ENCODE measurements at places on chromosomes 5 and 9.

DNA sequence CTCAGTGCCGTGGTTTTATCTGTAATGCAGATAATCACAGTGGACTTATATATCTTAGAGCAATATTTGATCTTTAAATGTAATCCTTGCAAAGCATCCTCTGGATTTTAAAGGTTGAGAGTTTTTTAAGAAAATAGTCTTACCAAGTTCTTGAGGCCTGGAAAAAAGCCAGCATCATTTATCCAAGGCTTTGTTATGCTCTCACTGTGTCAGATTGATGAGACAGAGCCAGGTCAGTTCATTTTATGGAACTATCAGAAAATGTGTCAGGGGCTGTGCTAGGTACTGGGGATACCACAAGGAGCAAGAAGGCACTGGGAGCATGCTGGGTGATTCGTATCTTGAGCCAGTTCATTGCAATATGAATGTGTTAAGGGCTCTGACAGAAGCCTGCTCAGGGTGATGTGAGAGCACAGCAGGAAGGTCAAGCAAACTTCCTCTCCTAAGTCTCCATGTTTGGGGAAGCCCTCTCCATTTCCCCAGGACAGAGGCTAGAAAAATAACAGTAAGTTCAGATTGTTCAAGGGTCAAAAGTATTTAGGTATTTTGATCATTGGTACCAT is 19.7 kb downstream of the C7 start:
- no peak for DNase-seq

- DNase-seq = no peak
These were observed 151.8 kb downstream of the HSPA4 start for GRCh38 chr5:133203317-133204305.

GRCh38 chr5:148823871-148824270 is 2.5 kb upstream of the ADRB2 start:
- DNase-seq = no peak

DNA sequence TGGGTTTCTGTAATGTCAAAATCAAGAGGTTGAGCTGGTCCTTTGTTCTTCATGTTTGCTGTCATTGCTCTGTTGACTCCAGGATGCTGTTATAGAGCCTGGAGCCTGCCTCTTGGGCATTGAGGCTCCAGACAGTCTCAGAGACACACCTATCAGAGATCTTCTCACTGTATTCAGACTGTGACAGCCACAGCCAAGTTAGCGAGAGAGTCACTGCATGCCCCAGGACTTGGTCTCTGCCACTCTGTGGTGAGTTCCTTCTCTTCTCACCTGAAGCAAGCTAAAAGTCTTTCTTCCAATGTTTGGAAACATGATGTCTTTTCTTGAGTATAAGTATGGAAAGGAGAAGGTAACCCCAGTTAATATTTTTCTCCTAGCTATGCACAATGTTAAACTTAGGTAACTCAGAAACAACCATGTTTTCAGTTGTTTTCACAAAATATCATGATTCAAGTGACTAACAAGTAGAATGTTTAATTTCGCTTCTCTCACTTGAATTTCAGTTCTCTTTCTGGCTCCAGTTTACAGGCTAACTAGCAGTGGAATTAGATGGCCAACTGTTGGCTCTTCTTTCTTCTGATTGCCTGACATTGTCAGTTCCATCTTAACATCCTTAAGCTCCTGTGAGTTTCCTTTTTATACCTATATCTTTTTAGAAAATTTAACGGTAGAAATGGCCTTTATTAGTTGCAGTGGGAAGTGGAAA is 20.6 kb upstream of the ZFYVE16 start:
- no peak for DNase-seq

- DNase-seq = no peak
These were observed 198.4 kb upstream of the SNX2 start for GRCh38 chr5:122576256-122577016.

DNA sequence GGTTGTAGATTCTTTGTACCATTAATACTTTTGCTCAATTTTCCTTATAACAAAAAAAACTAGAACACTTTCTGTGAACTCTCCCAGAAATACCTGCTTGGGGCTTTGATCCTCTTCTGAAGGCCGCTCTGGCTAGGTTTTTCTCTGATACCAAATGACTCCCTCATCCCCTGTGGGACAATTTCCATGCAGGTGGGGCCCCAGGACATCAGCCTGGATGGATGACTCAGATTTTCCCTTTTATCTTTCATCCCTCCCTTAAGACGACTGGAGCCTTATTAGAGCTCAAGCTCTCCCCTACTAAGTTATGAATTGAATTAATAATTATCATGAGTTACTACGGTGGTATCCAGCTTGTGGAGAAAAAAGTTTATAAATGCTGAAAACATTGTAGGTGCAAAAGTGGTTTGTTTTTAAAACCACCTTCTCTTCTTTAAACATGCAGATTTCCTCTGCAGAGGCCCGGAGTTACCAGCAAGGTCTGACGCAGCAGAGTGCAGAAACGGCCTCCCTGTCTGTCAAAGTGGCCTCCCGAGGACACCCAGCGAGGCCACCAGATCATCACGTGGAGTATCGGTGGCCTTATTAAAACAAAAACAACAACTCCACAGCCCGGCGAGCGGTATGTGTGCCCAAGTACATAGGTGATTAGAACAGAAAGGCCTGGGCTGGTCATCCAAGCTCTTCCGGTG is 50.8 kb upstream of the IRX4 start:
- DNase-seq = no peak

- DNase-seq = no peak
These were observed 80.7 kb downstream of the C9orf152 start for GRCh38 chr9:110126986-110127864.

DNA sequence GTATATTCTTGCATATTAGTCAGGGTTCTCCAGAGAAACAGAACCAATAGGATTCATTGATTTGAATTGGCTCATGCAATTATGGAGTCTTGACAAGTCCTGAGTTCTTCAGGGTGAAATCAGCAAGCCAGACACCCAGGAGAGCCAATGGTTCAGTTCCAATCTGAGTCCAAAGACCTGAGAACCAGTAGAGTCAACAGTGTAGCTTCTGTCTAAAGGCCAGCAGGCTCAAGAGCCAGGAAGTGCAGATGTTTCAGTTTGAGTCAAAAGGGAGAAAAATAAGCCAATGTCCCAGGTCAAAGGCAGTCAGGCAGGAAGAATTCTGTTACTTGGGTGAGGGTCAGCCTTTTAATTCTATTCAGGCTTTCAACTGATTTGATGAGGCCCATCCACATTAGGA is 37.8 kb upstream of the ANKRD34B start:
- no peak for DNase-seq

- peak; percentile 49 for DNase-seq
These were observed 16.4 kb upstream of the SPINK6 start for GRCh38 chr5:148186248-148187003.

GRCh38 chr5:169272731-169273427 is 28.1 kb downstream of the SLIT3 start:
- DNase-seq = no peak

- peak; percentile 11 for DNase-seq
These were observed 244.2 kb upstream of the PIK3R1 start for GRCh38 chr5:67971223-67971830.

- DNase-seq = no peak
These were observed 95.6 kb downstream of the RFK start for GRCh38 chr9:76298521-76299144.

DNA sequence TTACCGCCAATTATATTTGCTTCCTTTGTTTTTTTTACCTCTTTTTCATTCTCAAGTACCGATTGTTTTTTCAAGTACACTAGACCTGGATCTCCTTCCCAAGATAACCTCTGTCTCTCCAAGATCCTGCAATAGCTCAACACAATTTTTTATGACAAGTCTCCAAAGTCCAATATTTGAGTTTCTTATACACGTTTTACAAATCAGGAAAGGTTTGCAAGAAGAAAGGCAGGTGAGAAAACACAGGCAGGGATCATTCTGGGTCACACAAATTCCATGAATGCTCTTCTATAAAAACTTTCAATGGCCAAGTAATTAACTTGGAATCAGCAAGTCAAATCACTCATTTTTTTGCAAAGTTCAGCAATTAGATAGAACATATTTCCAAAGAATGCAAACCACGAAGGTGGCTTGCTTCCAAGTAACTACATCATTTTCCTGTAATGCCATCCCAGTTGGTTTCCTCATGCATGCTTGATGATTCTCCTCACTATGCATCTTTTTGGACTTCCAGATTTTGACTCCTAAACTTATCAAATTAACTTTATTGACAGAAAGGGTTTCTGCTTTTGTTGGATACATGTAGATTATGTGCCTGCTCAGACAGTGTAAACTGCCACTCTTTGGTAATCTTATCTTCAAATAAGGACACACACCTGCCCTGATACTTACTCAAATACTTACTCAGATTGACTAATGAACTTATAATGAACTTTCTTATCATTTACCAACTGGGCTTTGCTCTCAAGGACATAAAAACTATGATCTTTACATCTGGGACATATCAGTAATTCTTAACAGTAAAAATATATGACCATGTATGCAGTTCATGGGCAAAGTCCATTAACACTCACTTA is 24.7 kb upstream of the IFNE start:
- DNase-seq = no peak

DNA sequence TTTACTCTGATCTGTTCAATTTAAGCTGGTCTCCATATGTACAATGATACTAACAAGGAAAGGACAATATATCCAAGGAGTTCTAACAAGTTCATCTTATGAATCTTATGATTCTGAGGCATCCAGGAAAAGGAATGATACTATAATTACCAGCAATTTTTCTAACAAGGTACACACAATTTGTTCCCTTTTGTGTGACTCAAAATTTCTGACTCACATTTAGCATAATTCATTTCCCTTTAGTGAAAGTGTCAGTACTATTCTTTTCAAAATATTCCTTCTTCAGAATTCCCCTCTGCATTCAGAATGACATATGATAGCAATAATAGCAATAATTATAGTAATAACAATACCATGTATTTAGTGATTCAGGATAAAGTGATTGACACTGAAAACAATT is 594.8 kb downstream of the DMRTA1 start:
- DNase-seq = no peak

- DNase-seq = no peak
These were observed 41.3 kb upstream of the CDH18 start for GRCh38 chr5:20029266-20029665.

DNA sequence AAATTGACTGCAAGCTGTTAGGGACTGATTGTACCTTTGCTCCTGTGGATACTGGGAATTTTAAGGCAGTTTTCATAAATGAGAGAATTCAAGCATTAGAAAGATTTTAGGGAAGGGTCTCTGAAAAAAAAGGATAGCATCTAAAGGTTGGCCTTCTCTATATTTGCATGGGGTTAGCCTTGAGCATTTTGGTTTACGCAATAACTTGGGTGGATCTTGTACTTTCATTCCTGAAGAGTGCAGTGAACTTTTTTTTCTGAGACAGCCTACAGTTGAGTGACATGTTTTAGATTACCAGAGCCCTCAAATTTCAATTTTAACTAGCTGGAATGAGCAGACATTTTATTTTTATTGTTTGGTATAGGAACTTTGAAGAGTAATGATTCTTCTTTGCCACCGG is 91.6 kb upstream of the NR3C1 start:
- DNase-seq = no peak

DNA sequence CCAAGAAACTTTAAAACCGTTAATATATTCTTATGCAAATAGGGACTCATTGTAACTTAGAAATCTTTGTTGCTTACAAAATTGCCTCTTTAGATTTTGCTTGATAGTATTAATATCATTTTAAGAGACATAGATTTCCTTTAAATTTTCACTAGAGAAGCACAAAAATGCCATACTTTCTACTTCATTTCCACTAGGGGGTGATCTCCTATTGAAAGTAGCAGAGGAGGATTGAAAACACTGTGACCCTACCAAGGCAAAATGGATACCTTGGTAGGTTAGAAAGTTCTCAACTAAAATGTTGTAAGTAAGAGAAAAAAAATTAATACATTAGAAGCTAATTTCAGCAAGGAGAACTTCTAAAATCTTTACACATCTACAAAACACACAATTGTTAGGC is 204.9 kb downstream of the CHSY3 start:
- DNase-seq = peak; percentile 62

DNA sequence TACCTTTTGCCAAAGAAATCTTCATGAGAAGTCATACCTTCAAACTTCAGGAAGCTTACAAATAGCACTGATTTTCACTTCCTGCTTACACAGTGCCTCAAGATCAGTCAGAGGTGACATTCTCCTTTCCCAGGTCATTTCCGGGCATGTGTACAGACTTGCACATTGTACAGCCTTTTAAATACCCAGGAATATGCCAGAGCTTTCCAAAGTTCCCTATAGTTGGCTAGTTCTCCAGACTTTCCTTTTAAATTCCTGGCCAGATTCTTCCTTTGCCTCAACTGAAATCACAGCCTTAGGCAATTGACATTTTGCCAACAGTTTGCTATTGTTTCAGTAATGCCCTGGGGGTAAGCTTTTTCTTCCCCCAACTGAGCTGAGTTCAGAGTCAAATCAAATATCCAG is 47.2 kb downstream of the RFX3 start:
- no peak for DNase-seq

DNA sequence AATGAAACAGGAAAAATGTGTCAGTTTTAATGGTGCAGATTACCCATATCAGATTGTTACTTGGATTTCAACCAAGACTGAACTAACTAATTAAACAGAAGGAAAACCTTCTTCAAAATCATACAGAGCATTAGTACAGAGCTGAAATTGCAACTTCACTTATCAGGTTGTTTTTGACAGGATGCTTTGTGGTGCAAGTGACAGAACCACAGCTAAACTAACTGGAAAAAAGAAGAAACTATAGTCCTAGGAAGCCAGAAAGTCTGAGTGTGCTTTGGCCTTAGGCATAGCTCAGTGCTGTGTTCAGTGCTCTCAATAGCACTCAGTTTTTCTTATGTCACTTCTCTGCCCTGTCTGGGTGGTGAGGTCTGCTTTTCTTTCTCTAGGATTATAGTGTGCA is 267.4 kb downstream of the CHSY3 start:
- peak; percentile 9 for DNase-seq

DNA sequence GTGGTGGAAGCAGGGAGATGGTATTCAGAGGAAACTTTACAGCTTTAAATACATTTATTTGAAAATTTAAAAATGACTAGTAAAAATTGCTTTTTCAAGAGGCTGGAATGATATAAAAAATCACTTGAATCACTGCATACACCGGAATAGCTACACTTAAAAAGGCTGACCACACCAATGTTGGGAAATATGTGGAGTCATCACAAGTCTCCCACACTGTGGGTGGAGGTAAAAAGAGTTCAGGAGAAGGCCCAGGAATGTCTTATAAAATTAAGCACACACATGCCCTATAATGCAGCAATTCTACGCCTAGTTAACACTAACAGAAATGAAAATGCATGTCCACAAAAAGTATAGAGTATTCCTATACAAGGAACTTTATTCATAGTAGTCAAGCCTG is 198.1 kb downstream of the ROR2 start:
- no peak for DNase-seq

GRCh38 chr5:37146896-37147295 is 102.3 kb downstream of the CPLANE1 start:
- no peak for DNase-seq

GRCh38 chr9:75239176-75239575 is 150.9 kb downstream of the OSTF1 start:
- DNase-seq = peak; percentile 65

GRCh38 chr9:69391946-69392345 is 66.9 kb downstream of the ENTREP1 start:
- DNase-seq = no peak

DNA sequence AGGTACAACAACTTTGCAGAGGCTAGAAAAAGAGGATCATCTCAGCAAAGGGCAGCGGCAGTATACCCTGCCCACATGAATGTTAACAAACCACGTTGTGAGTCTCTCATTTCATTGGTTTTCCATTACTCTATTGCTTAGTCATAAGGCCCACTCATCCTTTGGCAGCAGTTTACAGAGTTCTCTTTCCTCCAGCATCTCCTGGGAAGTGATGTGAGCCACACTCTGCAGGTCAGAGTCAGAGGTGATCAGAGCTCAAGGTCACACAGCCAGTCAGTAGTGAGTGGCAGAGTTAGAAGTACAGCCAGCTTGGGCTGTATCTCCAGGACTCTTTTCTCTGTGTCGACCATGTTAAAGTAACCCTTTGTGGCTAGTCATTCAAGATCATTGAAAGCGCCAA is 599.6 kb upstream of the GRAMD2B start:
- no peak for DNase-seq
